Naive thymus-derived CD8-positive, alpha-beta T cell (primary cell): ENCODE measurements at places on chromosomes 5 and 9.

DNA sequence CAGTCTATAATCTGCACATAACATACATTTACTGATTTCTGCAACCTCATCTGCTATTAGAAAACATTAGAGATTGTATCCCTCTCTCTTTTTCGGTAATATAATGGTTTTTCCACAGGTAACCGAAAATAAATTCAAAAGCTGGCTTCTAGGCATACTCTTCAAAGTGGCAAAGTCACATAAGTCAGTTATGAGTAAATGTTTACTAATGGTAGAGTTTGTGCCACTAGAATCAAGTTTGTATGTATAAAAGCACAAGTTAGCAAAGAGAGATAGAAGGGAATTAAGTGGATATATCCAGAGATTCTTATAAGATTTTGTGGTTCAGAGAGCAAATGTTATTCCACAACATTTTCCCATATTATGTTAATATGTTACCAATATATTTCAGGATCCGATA is 86.9 kb downstream of the MYO10 start:
- H3K36me3 ChIP-seq: no peaks in the 10 kb centered on the region
- no peak overlapping the region for H3K4me3 ChIP-seq
- H3K27ac ChIP-seq: no peak overlapping the region
- H3K4me1 ChIP-seq: no peaks in the 10 kb centered on the region

GRCh38 chr5:142640316-142641005 is 45.4 kb downstream of the FGF1 start:
- no peak overlapping the region for H3K27ac ChIP-seq
- peaks cover 23% of the 10 kb centered on the region for H3K27me3 ChIP-seq
- H3K4me3 ChIP-seq: no peak overlapping the region

DNA sequence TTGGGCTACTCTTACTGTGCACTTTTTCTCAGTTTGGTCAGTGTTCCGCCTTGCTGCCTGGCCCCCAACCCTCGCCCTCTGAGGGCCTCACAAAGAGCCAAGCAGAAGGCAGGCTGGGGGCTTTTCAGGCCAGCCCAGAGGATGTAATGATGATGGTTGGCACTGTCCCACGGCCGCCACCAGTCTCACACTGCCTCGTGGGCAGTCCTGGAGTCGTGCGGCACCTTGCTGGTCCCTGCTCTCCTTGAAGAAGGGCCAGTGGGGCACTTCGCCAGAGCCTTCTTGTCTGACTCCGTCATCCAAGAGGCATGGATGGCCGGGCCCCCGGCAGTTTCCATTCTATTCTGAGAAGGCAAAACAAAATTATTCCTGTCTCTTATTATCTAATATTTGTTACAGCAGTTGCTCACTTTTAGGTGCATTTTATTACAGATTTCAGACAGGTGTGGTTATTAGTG is 21.0 kb downstream of the TENT4A start:
- no peaks in the 10 kb centered on the region for H3K36me3 ChIP-seq
- DNase-seq: no peak
- peaks cover 68% of the 10 kb centered on the region for H3K4me1 ChIP-seq
- H3K27ac ChIP-seq: peak overlapping the region; percentile 76
- H3K27me3 ChIP-seq: no peaks in the 10 kb centered on the region

DNA sequence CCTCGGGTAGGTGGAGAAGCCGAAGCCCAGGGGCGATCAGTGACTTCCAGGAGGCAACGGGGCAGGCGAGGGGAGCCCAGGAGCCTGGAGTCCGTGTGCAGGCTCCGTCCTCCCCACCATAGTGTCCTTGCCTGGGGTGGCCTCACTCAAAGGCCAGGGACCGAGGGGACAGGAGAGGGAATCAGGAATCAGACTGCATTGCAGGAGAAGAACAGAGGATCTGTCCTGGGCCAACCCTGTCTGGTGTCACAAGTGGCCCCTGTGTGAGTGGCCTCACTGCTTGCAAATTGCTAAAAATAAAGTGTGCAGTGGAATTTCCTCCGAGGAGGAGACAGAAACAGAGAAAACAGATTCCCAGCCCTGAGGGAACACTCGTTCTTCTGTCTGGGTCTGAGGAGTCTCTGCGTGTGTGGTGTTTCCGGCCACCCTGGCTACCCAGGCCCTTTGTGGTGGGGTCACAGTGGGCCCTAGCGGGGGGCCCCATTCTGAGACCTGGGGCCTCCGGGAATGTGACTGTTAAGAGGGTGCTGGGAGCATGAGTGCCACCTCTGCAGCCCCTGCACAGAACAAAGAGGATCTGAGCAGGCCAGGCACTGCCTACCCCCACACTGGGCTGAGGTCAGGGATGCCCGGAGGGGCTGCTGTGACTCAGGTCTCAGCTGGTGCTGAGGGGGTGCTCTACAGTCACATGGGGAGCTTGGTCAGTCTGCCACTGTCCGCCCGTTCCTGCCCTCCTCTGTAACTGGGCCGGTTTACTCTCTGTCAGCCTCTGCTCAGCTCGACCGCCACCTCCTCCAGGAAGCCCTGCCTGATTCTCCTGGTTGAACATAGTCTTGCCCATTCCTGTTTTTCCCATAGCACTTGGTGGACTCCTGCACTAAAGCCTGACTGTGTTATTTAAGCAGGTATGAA is 7.4 kb downstream of the TRAF1 start:
- peaks cover 74% of the 10 kb centered on the region for H3K36me3 ChIP-seq
- no peaks in the 10 kb centered on the region for H3K27me3 ChIP-seq
- no peak for DNase-seq
- H3K4me3 ChIP-seq: peak overlapping the region; percentile 90
- H3K27ac ChIP-seq: peak overlapping the region; percentile 84

GRCh38 chr9:7146582-7146981 is 388.8 kb downstream of the KDM4C start:
- peaks cover 46% of the 10 kb centered on the region for H3K36me3 ChIP-seq
- no peak overlapping the region for H3K27ac ChIP-seq
- H3K4me3 ChIP-seq: no peak overlapping the region
- no peak for DNase-seq
- peaks cover 25% of the 10 kb centered on the region for H3K4me1 ChIP-seq
- H3K27me3 ChIP-seq: no peaks in the 10 kb centered on the region

GRCh38 chr5:38757451-38758245 is 88.2 kb upstream of the OSMR start:
- no peak overlapping the region for H3K4me3 ChIP-seq
- peaks cover 3% of the 10 kb centered on the region for H3K27me3 ChIP-seq
- H3K4me1 ChIP-seq: no peaks in the 10 kb centered on the region
- H3K27ac ChIP-seq: no peak overlapping the region
- no peak for DNase-seq
- no peaks in the 10 kb centered on the region for H3K36me3 ChIP-seq

GRCh38 chr5:38046103-38046502 is 206.3 kb upstream of the GDNF start:
- H3K36me3 ChIP-seq: no peaks in the 10 kb centered on the region
- no peak for DNase-seq
- peaks cover 1% of the 10 kb centered on the region for H3K27me3 ChIP-seq
- no peak overlapping the region for H3K27ac ChIP-seq
- H3K4me3 ChIP-seq: no peak overlapping the region

GRCh38 chr5:154368041-154368800 is 77.6 kb upstream of the SAP30L start:
- no peaks in the 10 kb centered on the region for H3K36me3 ChIP-seq
- no peaks in the 10 kb centered on the region for H3K27me3 ChIP-seq
- H3K4me1 ChIP-seq: no peaks in the 10 kb centered on the region

DNA sequence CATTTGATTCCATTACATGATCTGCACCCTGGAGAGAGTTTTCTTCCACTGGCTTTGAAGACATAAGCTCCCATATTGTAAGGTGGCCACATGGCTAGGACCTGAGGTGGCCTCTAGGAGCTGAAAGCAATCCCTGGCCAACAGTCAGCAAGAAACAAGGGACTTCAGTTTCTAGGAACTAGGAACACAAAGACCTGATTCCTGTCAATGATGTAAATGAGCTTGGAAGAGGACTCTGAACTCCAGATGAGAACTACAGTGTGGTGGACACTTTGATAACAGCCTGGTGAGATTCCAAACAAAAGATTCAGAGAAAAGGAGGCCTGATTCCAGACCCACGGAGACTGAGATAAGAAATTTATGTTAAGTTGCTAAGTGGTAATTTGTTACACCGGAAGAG is 129.0 kb downstream of the MCTP1 start:
- H3K27me3 ChIP-seq: peaks cover 3% of the 10 kb centered on the region
- H3K36me3 ChIP-seq: no peaks in the 10 kb centered on the region
- H3K27ac ChIP-seq: no peak overlapping the region
- DNase-seq: no peak
- no peaks in the 10 kb centered on the region for H3K4me1 ChIP-seq

GRCh38 chr9:77935974-77936373 is 95.6 kb downstream of the GNAQ start:
- H3K27me3 ChIP-seq: no peaks in the 10 kb centered on the region
- peaks cover 31% of the 10 kb centered on the region for H3K4me1 ChIP-seq
- no peak for DNase-seq
- peaks cover 23% of the 10 kb centered on the region for H3K36me3 ChIP-seq

- no peaks in the 10 kb centered on the region for H3K4me1 ChIP-seq
- H3K36me3 ChIP-seq: no peaks in the 10 kb centered on the region
- no peaks in the 10 kb centered on the region for H3K27me3 ChIP-seq
- no peak overlapping the region for H3K27ac ChIP-seq
- DNase-seq: no peak
These were observed 311.6 kb downstream of the PLK2 start for GRCh38 chr5:58148254-58148775.

- no peak for DNase-seq
- no peak overlapping the region for H3K27ac ChIP-seq
- no peak overlapping the region for H3K4me3 ChIP-seq
These were observed 70.1 kb upstream of the RAPGEF1 start for GRCh38 chr9:131809941-131810344.

GRCh38 chr5:125835293-125836172 is 587.7 kb upstream of the GRAMD2B start:
- no peaks in the 10 kb centered on the region for H3K27me3 ChIP-seq
- DNase-seq: no peak
- H3K4me3 ChIP-seq: no peak overlapping the region
- no peaks in the 10 kb centered on the region for H3K36me3 ChIP-seq

DNA sequence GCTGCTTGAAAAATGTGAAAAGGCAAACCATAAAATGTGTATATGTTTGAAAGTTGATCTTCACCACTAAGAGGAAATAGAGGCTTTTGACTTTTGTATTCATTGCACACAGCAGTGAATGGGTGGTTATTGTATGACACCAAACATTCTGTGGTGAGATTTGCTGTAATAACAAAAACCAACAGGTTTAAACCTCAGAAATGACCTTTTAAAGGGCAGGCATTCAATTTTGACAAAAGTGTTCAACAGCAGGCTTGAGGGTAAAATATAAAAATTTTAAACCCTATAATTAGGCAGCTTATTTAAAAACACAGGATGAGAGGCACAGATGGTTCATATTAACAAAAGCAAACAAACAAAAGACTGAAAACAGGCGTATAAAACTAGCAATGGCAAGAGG is 128.1 kb upstream of the NUDT12 start:
- H3K27ac ChIP-seq: no peak overlapping the region
- H3K36me3 ChIP-seq: no peaks in the 10 kb centered on the region
- DNase-seq: no peak
- H3K4me1 ChIP-seq: no peaks in the 10 kb centered on the region
- H3K27me3 ChIP-seq: no peaks in the 10 kb centered on the region

- no peak for DNase-seq
- no peaks in the 10 kb centered on the region for H3K36me3 ChIP-seq
- no peak overlapping the region for H3K27ac ChIP-seq
- H3K4me3 ChIP-seq: no peak overlapping the region
- H3K27me3 ChIP-seq: peaks cover 2% of the 10 kb centered on the region
These were observed 626.2 kb downstream of the TLR4 start for GRCh38 chr9:118330191-118330986.

DNA sequence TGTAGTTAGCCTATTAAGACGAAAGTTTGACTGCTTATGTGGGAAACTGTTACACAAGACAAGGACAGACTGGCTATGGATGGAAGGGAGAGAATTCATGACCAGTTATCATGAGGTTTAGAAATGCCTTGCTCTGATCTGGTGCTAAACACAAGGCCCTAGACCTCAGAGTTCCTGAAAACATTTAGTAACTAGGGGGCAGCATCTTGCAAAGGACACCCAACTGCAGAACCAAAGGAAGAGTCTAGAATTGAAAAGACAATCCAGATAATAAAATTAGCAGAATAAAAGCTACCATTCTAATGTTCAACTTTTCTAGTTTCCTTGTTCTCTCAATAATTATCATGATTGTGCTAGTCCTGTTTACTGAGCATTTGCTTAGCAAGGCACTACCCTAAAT is 130.5 kb upstream of the GPR151 start:
- no peak for DNase-seq
- H3K27ac ChIP-seq: peak overlapping the region; percentile 4
- H3K27me3 ChIP-seq: no peaks in the 10 kb centered on the region
- H3K4me3 ChIP-seq: no peak overlapping the region
- H3K36me3 ChIP-seq: no peaks in the 10 kb centered on the region

DNA sequence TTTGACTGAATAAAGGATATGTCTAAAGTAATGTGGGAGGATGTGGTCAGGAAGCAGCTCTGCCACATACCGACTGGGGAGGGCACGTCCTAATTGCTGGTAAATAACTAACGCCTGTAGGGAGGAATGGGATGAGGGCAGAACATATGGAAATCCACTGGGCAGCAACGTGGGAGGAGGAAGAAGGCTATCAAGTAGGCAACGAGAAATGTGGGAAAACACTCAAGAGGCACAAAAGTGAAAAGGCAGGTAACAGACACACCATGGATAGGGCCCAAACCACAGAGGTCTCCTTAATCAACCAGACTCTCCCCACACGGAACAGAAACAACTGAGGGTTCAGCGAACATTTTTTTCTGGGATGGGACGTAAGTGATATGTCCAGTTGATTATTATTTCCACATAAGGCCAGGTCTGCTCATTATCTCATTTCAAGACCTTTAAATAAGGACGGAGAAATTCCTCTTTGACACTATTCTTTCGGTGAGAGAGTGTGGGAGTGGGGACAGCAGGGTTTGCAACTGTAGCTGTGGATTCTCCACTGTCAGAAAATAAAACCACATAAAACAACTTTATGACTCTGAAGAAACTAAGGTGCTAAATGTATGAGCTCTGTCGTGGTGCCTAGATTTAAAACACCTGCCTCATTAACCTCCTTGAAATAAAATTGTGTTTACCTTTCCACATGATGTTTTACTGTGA is 17.0 kb downstream of the IARS1 start:
- peak overlapping the region; percentile 85 for H3K27ac ChIP-seq
- peak overlapping the region; percentile 73 for H3K4me3 ChIP-seq
- peaks cover 26% of the 10 kb centered on the region for H3K4me1 ChIP-seq
- DNase-seq: no peak
- no peaks in the 10 kb centered on the region for H3K27me3 ChIP-seq

GRCh38 chr5:107541400-107541799 is 129.3 kb downstream of the EFNA5 start:
- H3K4me1 ChIP-seq: peaks cover 4% of the 10 kb centered on the region
- no peaks in the 10 kb centered on the region for H3K27me3 ChIP-seq
- no peak overlapping the region for H3K27ac ChIP-seq
- DNase-seq: no peak

DNA sequence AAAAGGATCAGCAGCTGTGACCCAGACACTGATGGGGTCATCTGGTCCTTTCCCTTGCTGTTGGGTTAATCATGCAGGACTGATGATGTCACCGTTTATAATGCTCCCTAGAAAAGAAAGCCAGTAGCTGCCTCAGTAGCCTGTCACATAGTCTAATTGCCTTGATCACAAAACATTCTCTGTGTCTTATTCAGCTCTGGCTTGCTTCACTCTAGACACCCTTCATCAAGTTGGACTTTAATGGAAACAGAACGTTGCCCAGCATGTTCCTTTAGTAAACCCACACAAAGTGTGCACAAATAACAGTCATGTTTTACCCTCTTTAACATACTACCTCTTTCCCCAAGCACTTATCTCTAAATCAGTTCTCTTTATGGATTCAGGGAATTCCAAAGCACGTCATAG is 170.8 kb downstream of the SGCD start:
- no peak for DNase-seq
- H3K36me3 ChIP-seq: no peaks in the 10 kb centered on the region
- H3K4me1 ChIP-seq: no peaks in the 10 kb centered on the region
- H3K27ac ChIP-seq: no peak overlapping the region
- H3K27me3 ChIP-seq: peaks cover 3% of the 10 kb centered on the region
- H3K4me3 ChIP-seq: no peak overlapping the region
